ENCODE measurements at places on chromosomes 4 and X.

- DNase-seq, result no peak
These were observed 91.8 kb downstream of the GABRG1 start for GRCh38 chr4:46032056-46032455.

DNA sequence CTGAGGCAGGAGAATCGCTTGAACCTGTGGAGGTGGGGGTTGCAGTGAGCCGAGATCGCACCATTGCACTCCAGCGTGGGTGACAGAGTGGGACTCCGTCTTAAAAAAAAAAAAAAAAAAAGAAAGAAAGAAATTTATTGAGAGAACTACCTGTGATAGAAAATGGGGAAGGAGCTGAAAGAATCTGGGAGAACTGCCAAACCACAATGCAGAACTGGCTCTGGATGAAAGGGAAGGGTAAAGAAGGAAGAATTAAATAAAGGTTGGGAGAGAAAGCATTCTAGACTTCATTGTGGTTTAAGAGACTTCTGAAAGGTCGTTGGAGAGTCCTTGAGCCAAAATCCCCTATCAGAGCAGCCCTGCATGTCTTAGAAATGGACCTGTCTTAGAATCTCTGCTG lies 567.9 kb upstream of the HTR2C start:
- DNase-seq, result no peak

GRCh38 chrX:74804574-74804973 lies 120.7 kb downstream of the NEXMIF start:
- DNase-seq, result no peak

DNA sequence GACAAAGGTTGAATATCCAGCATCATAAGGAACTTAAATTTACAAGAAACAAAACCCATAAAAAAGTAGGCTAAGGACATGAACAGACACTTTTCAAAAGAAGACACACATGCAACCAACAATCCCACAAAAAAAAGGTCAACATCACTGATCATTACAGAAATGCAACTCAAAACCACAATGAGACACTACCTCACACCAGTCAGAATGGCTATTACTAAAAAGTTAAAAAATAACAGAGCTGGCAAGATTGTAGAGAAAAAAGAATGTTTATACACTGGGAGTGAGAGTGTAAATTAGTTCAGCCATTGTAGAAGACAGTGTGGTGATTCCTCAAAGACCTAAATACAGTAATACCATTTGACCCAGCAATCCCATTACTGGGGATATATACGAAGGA lies 474.7 kb downstream of the TRIML1 start:
- no peak for DNase-seq

GRCh38 chr4:156018383-156018782 lies 64.7 kb upstream of the CTSO start:
- no peak for DNase-seq
